Activated T-helper 1 cell treated with anti-CD3 and anti-CD28 coated beads, Interleukin-12 subunit alpha, Interleukin-12 subunit beta, Interleukin-2, Interleukin-4 antibody, amounts not matched to agents 30 ng/mL and 10 ng/mL and 1 ng/mL, durations not matched to agents 14 hours and 24 hours and 36 hours (primary cell): ENCODE measurements at places on chromosomes 13 and 19. TPM values are rescaled to one million over a fixed set of nuclear protein-coding genes. Genes with fewer than 3 reads are reported as not detected.

GRCh38 chr13:45242070-45242469 lies 41.2 kb upstream of the KCTD4 start:
- H3K36me3 ChIP-seq: no peaks in the 10 kb centered on the region
- no peaks in the 10 kb centered on the region for H3K27me3 ChIP-seq
- H3K27ac ChIP-seq: no peak overlapping the region
- no peaks in the 10 kb centered on the region for H3K4me1 ChIP-seq
- no peak overlapping the region for H3K4me3 ChIP-seq
- no peak for DNase-seq

Gene C13orf46
- 0.83 and 0.91 TPM in 2 replicates for total RNA-seq

GRCh38 chr19:1868971-1869370 lies 5.6 kb upstream of the KLF16 start:
- peaks cover 2% of the 10 kb centered on the region for H3K4me1 ChIP-seq
- no peak for DNase-seq
- no peak overlapping the region for H3K27ac ChIP-seq
- H3K27me3 ChIP-seq: no peaks in the 10 kb centered on the region

GRCh38 chr13:48446464-48446863 lies 33.6 kb upstream of the LPAR6 start:
- H3K4me1 ChIP-seq: peaks cover 33% of the 10 kb centered on the region
- no peak overlapping the region for H3K4me3 ChIP-seq
- DNase-seq: no peak
- H3K36me3 ChIP-seq: peaks cover 11% of the 10 kb centered on the region
- no peaks in the 10 kb centered on the region for H3K27me3 ChIP-seq
- no peak overlapping the region for H3K27ac ChIP-seq

GRCh38 chr13:39916330-39916729 lies 260.9 kb downstream of the COG6 start:
- no peak for DNase-seq
- peaks cover 11% of the 10 kb centered on the region for H3K4me1 ChIP-seq
- no peak overlapping the region for H3K4me3 ChIP-seq
- H3K36me3 ChIP-seq: no peaks in the 10 kb centered on the region
- no peak overlapping the region for H3K27ac ChIP-seq
- peaks cover 10% of the 10 kb centered on the region for H3K27me3 ChIP-seq

- H3K36me3 ChIP-seq: no peaks in the 10 kb centered on the region
- H3K27ac ChIP-seq: no peak overlapping the region
- peaks cover 8% of the 10 kb centered on the region for H3K4me1 ChIP-seq
- H3K4me3 ChIP-seq: no peak overlapping the region
Measured at GRCh38 chr13:75687150-75687763, 51.1 kb downstream of the LMO7 start.
